Common myeloid progenitor, CD34-positive (primary cell): ENCODE measurements at places on chromosomes 1 and 21.
A peak's percentile ranks its signal among the peaks of the same experiment; 100 is the strongest.

DNA sequence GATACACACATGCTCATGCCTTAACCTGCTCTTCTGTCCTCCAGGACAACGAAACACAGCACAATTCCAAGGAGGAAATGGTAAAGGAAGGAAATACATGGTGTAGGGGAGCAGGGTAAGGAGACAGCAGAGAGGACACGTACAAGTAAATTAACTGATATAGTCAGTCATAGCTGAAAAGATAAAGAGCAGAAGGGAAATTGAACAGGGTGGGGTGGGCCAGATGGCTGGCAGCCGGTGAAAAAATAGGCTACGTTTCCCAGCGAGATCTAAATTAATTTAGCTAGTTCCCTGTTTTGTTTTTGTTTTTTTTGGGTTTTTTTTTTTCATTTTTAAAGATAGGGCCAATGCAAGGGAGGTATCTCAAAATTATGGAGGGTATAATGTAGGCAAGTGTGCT is 109.2 kb downstream of the FAM78B start:
- no peak for DNase-seq

GRCh38 chr1:215375381-215375780 is 191.7 kb upstream of the KCTD3 start:
- no peak for DNase-seq

DNA sequence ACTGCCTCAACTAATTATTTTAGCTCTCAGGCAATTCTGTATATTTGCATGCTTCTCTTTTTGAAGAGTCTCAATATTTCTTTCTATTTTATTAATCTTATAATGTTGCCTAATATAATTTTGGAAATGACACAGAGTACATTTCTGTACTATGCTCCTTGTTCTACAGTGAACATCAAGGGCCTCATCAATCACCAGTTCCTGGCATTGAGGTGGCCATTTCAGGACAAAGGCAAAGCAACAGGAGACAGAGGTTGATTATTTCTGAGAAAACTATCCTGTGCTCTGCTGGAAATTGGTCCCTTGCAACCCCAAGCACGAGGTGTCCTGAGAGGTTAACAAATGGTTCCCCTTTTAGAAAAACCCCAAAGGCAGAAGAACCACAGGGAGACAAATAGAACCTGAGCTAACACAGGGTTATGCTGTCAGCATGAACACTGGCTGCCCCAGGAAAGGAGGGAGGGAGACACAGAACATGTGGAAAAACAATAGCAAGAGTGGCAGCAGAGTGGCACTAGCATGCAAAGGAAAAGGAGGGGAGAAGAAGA is 63.9 kb upstream of the VAV3 start:
- DNase-seq = peak; percentile 75

- DNase-seq = no peak
These were observed 88.7 kb downstream of the ITPKB start for GRCh38 chr1:226650236-226650841.

DNA sequence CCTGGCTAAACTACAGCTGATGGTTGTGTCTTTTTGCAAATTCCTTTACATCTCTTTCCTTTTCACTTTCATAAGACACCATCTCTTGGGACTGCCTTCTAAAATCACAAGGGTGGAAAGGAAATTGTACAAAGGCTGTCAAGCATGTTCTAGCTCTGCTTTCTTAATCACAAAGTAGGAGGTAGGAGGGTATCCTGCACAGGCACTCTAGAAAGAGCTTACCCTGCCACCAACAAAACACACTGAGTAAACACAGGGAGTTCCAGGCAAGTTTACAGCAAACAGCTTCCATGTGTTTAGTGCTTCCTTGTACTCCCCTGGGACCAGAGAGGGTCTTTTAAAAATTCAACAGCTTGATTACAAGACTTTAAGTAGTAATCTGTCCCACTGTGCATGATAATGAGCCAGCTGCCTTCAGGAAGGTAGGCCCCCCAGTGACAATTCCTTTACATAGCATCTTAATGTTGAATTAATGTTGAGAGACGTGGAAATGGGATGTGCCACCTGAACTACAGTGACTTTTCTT is 2.4 kb downstream of the PLPP3 start:
- peak; percentile 39 for DNase-seq

DNA sequence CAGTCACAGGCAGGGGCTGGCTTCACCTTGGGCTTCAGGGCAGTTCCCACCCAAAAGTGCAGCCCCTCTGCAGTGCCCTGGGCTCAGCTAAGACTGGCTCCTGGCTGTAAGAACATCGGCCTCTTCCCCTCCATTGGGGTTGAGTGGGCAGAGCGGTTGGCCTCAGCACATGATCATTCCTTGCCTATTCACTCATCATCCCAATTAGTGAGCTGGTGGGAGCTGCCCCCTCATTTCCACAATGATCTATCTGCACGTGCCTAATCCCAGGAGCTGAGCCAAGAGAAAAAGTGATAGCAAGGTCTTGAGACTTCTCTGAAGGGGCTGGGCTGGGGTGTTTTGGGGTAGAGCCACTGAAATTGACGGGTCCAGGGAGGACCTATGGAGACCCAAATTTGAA is 133.6 kb downstream of the SYF2 start:
- DNase-seq = no peak

- DNase-seq = no peak
These were observed 469.0 kb upstream of the VAMP3 start for GRCh38 chr1:7302126-7302525.

- no peak for DNase-seq
These were observed 477.6 kb downstream of the SETD4 start for GRCh38 chr21:35582731-35583130.
